ENCODE measurements at places on chromosomes 13 and 19.

DNA sequence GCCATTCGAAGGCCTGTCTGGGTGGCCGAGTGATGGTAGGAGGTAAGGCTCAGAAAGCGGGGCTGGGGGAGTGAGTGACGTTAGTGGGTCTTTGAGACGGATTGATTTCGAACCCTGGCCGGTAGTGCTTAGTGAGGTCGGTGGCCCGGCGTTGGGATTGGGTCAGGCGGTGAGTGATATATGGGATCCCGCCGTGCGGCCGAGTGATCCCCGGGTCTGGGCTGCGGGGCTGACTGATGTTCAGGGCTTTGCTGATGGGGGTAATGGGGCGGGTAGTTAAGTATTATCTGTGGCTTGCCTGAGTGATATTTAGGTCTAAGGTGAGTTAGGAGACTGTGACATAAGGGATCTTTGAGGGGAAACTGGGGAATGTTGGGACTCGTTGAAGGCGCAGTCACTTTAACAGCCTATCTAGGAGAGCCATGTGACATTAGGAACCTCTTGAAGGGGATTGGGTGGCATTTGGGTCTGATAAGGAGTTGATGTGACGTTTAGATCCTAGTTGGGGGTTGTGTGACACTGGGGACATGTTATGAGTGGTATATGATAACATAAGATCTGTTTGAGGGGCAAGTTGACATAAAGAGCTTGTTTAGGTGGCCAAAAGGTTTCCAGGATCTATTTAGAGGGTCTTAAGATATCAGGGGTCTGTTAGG is 543 bp downstream of the PSMC4 start:
- ATAC-seq: peak; percentile 11

GRCh38 chr13:93397619-93398018 is 171.0 kb downstream of the GPC6 start:
- no peak for ATAC-seq

DNA sequence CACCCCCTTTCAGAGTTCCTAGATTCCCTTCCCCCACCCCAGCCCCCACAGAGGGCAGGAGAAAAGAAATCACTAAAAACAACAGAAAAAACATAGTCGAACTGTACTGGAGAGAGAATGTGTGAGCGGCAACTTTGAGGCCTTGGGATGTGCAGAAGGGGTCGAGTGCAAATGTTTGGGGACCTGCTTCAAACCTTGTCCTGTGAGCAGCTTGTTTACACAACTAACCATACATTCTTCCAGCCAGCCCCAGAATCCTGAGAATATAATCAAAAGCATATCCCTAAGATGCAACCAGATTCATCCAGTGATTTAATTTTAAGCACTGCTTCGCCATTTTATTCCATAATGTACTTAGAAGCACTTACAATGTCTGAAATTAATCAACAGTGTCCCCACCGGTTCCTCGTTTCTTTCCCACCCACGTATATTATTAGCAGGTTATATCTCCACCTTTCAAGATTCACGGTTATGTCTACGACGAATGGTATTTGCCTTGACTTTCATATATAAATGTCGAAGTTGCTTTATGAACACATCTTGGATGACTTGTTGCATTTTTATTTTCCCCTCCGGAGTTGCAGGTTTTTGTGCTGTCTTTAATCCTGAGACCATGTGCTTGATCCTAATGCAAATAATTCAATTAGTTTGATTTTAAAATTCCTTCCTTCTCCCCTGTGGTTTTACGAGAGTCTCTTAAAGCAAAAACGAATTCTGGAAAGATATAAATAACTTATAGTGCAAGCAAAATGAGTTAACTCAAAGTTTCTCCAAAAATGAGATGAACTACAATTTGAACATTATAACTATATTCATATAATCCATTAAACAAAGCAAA is 107.6 kb downstream of the ZIC5 start:
- ATAC-seq: no peak

GRCh38 chr19:2043961-2044708 is 6.9 kb downstream of the MKNK2 start:
- no peak for ATAC-seq

DNA sequence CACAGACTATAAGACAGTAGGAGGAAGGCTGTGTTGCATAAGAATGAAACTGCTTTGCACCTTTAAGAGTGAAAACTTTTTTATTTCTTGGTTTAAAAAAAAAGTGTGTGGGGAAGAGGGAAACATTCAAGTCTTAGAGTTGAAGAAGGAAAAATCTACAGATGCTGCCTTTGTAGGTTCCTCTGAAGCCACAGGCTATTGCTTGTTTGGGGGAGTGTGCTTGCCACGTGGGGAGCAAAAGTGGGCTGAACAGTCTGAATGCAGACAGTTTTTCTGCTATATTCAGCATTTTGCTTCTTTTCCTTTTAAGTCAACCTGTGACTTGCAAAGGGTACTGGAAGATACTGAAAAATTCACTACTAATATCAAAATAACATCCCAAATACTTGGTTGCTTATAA is 36.9 kb downstream of the EFNB2 start:
- peak; percentile 26 for ATAC-seq

GRCh38 chr13:46010148-46010547 is 42.4 kb downstream of the ZC3H13 start:
- ATAC-seq: no peak

- ATAC-seq: no peak
Measured at GRCh38 chr13:56700324-56700723, 440.4 kb upstream of the PRR20A start.

- ATAC-seq: no peak
Measured at GRCh38 chr19:50723069-50723468, at the start of gene CLEC11A. CLEC11A (plus strand) TSS chr19:50723364; CDS start chr19:50723526, 162 bp downstream.

DNA sequence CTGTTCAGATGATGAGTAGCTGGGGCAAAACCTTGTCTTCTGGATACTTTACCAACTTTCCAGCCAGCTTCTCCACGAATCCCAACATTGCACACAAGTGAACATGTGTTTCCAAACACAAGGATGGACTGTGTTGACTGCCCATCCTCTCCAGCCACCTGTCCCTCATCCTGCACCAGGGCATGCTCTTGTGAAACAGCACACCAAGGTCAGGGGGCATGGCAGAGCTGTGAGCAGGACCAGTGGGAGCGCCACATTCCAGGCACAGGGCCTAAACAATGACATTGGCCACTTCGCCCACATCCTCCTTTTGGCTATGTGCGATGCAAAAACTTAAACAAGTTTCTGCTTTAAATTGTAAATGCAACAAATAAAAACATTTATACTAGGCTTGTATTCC is 105.5 kb downstream of the IRS2 start:
- ATAC-seq: no peak

GRCh38 chr13:102020611-102021216 is 381.1 kb downstream of the FGF14 start:
- ATAC-seq: no peak

DNA sequence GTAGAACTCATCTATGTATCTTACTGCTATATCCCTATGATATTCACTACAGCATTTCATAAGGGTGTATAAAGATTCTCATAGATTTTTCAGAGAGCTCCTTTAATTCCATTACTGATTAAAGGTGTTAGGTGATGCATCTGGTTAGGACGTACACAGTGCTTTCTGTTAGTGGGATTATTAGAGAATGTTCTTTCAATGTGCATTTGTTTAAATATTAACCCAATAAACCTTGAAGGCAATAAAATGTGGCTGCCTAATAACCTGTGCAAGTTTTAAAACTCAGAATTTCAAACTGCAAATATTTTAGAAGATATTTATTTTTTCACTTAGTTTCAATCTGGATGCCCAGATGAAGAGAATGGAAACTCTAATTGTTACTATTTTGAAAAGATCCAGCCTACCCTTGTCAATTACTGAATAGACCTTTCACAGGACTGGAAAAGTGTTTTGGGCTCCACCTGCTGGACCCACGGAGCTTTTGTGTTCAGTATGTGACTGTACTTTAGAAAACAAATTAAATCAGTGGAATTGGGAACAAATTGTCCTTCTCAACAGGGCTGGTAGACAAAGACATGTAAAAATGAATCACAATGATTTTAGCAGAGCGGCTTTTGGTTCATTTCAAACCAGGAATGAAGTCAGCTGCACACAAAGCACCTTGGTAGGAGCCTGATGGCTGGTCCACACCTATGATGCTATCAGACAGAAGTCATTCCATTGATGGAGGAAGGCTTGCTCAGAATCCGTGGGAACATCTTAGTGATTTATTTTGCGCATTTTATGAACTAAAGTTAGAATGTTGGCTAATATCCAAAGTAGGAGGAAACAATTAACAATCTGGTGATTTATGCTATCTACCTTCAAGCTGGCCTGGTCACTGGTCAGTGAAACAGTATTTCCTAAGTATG is 89.4 kb upstream of the RAP2A start:
- peak; percentile 73 for ATAC-seq

DNA sequence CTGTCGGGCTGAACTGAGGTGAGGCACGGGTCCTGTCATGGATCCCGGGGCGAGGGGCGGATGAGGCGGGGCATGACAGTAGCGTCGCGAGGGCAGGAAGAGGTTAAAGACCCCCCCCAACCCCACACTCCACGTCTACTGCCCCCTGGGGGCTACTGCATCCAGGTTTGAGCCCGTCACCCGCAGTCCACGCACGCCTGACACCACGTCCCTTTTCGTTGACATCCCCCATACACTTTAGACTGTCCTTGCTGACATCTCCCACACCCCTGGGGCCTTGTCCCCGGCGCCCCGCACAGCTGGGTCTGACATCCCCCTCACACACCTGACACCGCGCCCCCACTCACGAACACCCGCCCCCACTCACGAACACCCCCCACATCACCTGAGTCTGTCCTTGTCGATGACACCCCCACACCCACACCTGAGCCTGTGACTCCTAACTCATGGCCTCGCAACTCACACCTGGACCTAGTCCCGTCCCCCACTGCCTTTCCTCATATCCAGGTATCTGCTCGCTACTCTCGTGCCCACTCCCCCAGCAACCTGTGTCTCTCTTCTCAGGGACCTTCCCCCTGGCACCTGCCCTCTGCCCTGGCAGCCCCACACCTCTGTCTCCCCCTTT is 416 bp downstream of the SLC25A42 start:
- peak; percentile 31 for ATAC-seq

DNA sequence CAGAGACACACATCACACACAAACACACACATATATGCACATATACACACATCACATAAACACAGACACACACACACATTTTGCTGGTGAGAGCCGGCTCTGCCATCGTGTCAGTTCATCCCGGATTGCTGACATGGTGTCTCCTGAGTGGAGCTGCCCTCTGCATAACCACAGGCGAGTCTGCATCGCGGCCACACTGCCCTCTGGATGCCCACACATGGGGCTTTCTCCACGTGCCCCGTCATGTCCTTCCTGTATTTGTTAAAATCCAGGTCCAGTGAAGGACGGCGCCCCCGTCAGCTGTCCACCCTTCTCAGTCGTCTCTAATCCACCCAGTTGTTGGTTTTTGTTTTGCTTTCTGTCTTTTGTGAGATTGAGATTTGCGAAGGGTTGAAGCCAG is 52.6 kb upstream of the F7 start:
- no peak for ATAC-seq

DNA sequence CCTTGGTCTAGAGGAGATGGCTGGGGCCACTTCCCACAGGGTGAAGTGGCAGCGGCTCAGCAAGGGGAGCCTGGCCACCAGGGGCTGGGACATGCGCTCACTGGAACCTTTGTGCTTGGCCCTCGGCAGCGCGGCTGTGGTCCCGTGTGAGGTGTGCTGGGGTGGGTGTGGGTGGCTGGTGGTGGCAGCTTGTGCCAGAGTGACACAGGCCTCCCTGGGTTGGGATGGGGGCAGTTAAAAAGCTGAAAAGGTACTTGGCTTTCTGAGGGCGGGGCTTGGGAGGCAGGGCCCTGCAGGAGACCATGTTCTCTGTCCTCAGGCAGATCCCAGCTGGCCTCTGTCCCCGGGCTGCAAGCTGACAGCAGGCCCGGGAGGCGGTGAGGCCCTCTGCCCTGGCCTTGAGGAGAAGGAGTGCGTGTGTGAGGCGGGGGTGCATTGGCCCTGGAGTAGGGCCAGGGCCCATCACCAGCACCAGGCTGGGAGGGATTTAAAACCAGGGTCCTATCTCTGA is 17.3 kb downstream of the MPND start:
- ATAC-seq: peak; percentile 19

- no peak for ATAC-seq
Measured at GRCh38 chr13:57637515-57637914, 6.0 kb downstream of the PCDH17 start.

DNA sequence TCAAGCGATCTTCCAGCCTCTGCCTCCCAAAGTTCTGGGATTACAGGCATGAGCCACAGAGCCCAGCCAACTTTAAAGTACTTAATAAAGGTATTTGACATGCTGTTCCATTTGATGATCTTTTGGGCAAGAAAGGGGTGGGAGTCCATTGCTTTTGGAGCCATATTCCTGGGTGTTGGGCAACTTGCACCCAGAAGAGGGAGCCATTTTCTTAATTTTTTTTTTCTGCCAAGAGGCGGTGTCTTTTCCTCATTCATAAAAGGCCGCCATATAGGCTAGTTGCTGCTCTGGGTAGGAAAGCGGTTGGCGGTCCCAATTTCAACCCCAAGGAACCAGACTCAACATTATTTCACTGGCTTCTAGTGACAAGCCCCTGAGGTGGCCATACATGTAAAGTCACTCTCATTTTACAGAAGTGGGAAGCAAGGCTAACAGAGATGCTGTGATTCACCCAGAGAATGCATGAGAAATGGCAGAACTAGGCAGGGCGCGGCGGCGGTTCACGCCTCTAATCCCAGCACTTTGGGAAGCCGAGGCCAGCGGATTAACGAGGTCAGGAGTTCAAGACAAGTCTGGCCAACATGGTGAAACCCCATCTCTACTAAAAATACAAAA is 139.6 kb downstream of the CACNA1A start:
- ATAC-seq: no peak

DNA sequence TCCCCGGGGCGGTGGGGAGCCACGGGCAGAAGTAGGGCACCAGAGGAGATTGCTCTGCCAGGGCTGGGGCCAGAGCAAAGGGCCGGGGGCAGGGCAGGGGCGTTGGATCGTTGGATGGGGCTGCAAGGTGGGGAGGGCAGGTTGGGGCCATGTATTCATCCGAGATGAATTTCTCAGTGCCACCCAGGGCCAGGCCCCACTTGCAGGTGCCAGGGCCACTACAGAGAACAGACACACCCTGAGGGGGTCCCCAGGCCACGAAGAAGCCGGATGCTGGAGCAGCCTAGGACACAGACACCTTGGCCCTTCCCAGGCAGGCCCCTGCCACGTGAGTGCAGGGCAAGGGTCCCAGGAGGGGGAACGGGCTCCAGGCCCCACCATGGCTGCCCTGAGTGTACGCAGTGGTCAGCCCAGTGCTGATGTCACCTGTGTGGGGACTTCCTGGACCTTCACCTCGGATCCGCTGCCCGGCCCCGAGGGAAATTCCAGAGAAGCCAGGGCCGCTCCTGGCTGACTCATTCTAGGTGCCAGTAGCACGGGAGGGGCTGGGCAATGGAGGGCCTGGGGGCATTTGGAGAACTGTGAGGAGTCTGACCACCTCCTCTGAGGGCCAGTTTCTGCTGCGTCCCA is 9.6 kb upstream of the SBNO2 start:
- peak; percentile 9 for ATAC-seq

GRCh38 chr19:40598121-40598917 is 2.9 kb upstream of the LTBP4 start:
- ATAC-seq: peak; percentile 58

GRCh38 chr13:24218977-24219376 is 58.5 kb downstream of the SPATA13 start:
- ATAC-seq: no peak

GRCh38 chr19:400976-401865 is 7.7 kb downstream of the C2CD4C start:
- ATAC-seq: no peak
